ENCODE measurements at places on chromosomes 3 and 15.

GRCh38 chr3:99357131-99357530 lies 281.3 kb upstream of the COL8A1 start:
- no peak for DNase-seq

GRCh38 chr3:57030721-57031120 lies 29.7 kb upstream of the SPATA12 start:
- no peak for DNase-seq

- DNase-seq: no peak
Observed at GRCh38 chr3:64957408-64958198, 269.8 kb upstream of the ADAMTS9 start.

DNA sequence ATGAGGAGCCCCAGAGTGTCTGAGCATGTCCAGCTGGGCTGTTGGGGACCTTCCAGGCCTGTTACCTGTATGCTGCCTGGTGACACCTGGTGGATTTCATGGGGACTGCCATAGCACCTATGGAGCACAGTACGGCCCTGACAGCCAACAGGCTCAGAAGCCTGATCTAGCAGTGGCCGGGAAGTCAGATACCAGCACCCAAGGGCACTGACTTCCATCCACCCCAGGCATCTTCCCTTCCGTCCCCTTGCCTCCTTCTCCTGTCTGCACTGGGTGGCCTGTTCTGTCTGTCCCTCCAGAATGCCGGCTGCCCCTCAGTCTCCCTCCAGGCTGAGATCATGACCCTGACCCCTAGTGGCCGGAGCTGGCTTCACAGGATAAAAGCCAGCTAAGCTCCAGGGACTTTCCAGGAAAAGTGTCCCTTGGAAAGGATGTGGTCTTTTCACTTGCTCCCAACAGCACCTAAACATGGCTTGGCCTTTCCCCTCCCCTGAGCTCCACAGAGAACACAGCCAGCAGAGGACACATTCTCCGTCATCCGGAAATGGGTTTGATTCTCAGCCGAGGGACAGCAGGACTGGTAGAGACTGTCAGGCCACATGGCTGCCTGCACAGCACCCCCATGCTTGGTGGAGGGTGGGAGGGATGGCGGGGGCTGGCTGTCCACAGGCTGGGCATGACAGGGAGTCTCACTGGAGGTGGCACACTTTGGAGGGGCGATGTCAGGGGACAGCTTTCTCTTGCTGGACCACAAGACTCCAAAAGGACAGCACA lies 9.5 kb downstream of the RPS17 start:
- DNase-seq: peak; percentile 52

GRCh38 chr3:133857767-133858166 lies 37.9 kb downstream of the RAB6B start:
- DNase-seq: no peak

DNA sequence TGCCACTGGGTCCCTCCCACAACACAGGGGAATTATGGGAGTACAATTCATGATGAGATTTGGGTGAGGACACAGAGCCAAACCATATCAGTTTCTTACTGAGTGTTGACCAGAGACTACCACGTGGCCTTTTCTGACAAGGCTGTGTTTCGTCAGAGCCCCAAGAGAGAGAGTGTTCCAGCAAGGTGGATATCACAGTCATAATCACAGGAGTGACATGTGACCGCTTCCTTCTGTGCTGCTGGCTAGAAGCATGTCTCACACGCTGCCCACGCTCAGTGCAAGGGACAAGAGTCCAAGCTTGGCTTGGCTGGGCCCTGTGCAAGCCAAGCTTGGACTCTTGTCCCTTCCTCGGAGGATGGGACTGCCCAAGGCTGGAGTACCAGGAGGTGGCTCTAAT lies 103.2 kb downstream of the GABRG3 start:
- no peak for DNase-seq

DNA sequence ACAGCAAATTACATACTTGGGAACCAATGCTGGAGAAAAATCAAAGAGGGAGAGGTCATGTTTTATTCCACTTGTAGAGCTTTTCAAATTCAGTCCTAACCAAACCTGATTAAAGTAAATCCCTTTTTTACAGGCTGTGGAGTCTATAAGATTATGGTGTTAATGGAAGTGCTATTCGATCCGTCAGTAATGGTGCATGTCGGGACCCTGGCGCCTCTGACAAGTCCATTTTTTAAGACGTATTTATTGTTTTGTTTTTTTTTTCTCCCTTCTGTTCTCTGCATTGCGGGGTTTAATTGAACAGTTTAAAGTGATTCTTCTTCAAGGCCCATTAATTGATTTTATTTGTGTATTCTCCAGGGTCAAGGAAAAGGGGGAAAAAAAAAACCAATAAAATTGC lies 725.9 kb downstream of the TUSC7 start:
- DNase-seq: no peak
